Activated T-cell treated with anti-CD3 and anti-CD28 coated beads for 1 hour (primary cell): ENCODE measurements at places on chromosomes 6 and 20.

DNA sequence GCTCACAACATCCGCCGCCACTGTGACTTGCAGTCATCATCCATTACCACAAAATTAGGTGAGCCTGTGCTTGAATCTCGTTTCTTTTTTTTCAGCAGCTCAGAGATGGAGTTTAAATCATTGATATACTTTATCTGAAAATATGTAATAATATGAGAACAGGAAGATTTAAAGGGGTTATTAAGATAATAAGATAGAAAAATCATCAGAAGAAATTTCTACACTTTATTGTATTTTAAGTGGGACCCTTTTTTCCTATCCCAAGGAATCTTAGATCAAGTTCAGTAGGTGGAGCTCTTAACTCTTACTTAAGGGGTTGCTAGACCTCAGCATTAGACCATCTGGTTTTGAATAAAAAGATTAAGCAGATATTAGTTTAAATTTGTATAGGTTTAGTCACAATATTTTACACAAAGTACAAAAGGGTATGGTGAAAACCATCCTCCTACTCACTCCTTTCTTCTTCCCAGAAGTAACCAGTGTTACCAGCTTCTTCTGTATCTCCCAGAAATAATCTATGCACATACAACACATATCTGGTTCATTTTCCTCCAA lies 9.4 kb upstream of the NCOA7 start:
- DNase-seq = peak; percentile 40

GRCh38 chr6:148240461-148240840 lies 102.2 kb upstream of the SASH1 start:
- DNase-seq = no peak

GRCh38 chr6:113564371-113565171 lies 292.6 kb upstream of the MARCKS start:
- DNase-seq = no peak

- DNase-seq = no peak
Observed at GRCh38 chr20:46558511-46558959, 8.1 kb upstream of the OCSTAMP start.

DNA sequence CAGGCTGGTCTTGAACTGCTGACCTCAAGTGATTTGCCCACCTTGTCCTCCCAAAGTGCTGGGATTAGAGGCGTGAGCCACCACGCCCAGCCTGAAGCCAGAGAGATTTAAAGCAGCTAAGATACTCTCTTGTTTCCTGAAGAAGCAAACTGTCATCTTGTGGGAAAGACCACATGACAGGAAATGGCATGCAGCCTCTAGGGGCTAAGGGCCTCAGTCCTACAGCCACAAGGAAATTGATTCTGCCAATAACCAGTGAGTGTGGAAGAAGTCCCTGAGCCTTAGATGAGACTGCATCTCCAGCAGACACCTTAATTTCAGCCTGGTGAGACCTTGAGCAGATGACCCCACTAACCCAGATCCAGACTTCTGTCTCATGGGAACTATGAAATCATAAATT lies 40.9 kb downstream of the KIZ start:
- no peak for DNase-seq

DNA sequence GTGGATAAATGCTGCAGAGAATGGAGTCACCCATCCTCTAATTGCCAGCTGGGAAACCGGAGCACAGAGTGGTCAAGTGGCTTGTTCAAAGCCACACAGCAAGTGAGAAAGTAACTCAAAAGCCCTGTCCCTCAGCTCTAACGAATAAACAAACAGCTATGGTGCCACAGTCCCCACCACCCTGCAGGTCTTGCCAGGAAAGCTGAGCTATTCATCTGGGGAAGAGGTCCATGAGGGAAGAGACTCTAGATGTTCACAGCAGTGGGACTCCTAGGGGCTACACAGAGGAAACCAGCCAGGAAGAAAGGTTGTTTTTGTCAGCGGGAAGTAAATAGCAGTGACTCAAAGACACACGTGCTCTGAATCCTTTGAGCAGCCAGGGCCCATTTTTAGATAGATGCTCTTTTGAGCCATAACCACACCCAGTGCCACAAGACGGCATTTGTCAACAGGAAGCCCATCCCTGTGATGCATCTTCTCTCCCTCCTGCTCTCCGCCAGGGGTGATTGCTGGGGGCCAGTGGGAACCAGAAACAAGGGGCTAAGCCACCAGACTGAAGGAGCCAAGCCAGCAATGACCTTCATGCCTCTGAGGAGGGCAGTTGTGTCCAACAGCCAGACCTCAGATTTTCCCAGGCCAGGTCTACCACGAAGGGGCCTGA lies 32.4 kb upstream of the TCP11 start:
- DNase-seq = no peak

- no peak for DNase-seq
Observed at GRCh38 chr6:159493231-159493897, 199.7 kb downstream of the SOD2 start.

DNA sequence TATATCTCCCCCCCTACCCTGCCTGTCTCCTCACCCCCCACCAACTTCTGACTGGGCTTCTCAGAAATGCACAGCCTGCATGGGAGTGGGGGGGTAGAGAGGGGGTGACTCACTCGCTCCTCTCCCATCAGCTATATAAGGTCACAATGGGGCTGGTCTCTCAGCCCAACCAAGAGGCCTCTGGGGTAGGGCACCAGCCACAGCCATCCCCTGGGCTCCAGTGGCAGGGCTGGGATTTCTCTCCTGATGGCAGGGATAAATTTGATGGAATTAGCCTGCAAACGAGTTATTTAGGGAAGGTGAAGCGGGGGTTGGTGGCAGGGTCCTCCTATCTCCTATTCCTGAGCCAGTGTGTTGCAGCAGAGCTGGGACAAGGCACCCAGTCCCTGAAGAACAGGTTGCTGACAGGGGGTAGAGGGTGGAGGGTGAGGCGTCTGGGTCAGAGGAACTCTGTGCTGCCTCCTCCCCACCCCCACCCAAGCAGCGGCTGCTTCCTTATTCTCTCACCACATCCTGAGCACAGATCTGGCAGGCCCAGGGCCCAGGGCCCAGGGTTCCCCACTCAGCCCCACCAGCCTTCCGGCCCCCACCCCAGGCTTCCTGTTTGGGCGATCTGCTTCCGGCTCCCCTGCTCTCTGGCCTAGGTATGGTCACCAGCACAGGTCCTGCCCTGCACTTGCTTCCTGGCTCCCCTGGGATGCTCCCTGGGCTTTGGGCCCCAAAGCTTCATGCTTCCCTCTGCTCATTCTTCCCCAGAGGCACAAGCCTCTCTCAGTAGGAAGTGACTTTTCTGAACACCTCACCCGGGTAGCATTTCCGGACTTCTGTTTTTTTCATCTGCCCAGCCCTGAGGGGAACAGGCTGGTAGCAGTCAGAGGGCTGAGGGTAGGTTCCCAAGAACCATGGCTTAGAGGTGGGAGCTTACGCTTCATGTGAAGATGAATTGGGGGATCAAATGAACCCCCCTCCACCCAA lies 4.0 kb downstream of the PPP1R18 start:
- peak; percentile 77 for DNase-seq

GRCh38 chr20:44071526-44072111 lies 115.4 kb downstream of the JPH2 start:
- no peak for DNase-seq

- DNase-seq = no peak
Observed at GRCh38 chr6:154329350-154330170, 27.0 kb downstream of the IPCEF1 start.

DNA sequence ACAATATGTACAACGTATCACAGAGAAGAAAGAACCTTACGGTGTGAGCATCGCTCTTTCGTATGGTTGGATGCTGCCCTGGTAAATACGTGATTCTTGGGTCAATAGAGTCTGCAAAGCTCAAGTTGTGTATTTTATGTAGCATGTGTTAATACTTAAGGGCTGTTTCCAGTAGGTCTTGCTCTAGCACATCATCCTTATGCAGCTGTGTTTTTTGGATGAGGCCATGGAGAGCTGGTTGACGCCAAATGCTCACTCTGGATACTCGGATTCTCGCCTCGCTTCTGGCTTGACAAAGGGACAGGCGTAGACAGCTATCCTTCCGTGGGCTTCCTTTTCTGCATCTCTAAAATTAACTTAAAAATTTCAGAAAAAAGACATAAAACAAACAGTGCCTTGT lies 38.9 kb downstream of the SNRNP48 start:
- DNase-seq = no peak

DNA sequence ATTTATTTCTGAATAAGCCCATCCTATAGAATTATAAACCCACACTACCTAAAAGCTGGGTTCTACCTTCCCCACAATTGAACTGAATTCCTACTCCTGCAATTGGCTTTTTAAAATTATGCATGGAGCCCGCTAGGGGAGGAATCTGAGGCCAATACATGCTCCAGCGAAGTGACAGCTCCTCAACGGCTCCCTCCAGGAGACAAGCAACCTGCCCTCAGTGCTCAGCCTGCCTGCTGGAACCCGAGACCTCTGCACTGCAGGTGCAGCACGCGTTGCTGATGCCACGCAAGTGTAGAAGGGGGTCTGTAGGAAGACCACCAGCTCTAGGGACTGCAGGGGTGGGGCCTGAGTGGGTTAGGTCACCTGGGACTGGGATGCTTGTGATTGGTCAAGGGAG lies 170.2 kb upstream of the CDYL start:
- DNase-seq = no peak

DNA sequence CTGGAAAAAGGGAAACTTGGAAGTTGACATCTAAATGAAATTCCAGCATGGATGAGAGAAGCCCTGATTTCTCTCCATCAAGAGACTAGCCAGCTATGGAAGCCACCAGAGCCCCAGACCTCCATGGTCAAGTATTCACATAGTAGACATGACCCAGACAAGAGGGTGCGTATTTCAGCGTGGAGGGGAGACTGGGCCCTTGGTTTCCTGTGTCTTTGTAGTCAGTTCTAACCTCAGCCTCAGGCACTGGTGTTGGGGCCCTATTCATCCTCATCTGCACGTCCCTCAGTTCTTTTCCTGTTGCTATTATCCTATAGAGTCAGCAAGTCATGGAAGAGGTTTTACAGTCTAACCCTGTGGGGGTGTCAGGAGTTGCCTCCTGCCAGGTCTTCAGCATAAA lies 12.5 kb downstream of the GNL1 start:
- DNase-seq = peak; percentile 11

DNA sequence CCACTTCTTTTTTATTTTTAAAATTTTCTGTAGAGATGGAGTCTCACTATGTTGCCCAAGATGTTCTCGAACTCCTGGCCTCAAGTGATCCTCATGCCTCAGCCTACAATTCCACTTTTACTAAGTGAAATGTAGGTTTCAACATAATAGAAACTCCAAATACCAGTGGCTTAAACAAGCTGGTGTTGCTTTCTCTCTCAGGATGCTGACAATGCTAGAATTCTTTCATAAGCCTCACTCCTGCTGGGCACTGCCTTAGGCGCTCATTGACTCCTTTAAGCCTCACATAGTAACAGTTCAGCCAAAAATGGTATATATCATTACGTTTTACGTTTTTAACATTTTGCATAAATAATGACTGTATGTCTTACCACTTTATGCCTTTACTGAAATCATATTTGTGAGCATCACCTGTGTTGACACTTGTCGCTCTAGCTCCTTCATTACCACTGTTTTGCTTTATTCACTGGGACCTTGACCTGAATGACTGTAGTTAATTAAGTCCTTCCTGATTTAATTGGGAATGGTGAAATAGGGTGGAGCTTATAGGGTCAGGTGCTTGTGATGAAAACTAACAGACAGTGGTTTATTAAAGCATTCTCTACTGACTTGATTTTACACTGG lies 3.9 kb upstream of the CST9 start:
- DNase-seq = no peak

DNA sequence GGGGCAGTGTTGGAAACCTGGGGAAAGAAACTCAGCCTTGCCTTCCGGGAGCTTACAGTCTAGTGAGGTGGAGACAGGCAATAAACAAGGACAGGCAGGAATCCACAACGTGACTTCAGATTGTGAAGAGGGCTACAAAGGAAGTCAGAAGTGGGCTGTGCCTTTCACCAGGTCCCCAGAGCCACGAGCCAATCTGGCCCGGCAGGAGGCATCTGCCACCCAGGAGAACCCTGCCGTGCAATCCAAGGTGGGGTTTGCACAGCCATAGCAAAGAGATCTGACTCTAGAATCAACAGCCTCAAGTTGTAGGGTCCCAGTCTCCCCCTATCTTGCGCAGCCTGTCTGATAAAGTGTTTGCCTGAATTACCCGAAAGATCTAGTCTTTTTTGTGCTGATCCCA lies 5.5 kb downstream of the SLC32A1 start:
- DNase-seq = no peak

DNA sequence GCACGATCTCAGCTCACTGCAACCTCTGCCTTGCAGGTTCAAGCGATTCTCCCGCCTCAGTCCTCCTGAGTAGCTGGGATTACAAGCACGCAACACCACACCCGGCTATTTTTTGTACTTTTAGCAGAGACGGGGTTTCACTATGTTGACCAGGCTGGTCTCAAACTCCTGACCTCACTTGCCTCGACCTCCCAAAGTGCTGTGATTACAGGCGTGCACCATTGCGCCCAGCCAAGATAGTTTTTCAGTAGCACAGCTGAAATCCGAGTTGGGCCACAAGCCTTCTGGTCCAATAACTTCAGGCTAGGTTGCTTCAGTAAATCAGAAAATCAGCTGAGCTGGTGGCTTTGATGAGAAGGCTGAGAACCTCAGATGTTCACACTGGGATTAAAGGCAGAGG lies 65.7 kb downstream of the TRAM2 start:
- DNase-seq = no peak

GRCh38 chr6:169997930-169998218 lies 246.5 kb downstream of the ERMARD start:
- DNase-seq = no peak

GRCh38 chr6:73520688-73521350 lies at the start of gene EEF1A1:
TSS of gene EEF1A1 (minus strand) at chr6:73521032. CDS start at chr6:73520026, 1,006 bp downstream.
- peak; percentile 98 for DNase-seq

GRCh38 chr6:156087487-156087886 lies 631.8 kb upstream of the NOX3 start:
- no peak for DNase-seq

- no peak for DNase-seq
Observed at GRCh38 chr6:128516514-128516898, 3.9 kb downstream of the PTPRK start.

DNA sequence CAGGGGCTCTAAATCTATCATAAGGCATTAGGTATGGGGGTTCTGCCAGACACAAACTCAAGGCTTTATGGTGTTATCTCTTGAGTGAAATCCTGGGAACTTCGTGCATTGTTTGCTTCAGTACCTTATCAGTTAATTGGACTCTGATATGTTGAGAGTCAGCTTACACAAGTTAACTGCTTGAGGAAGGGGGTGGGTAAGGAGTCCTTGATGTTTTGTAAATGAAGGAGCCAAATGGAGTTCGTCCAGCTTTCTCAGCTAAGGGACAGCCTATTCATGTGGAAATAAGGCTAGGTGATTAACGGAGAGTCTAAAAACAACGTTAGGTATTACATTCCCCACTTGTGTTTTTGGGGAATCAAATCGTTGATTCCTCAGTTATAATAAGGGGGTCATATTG lies 157.4 kb downstream of the TRIM27 start:
- no peak for DNase-seq

- no peak for DNase-seq
Observed at GRCh38 chr20:5481872-5482271, 165.1 kb upstream of the PROKR2 start.

GRCh38 chr6:45423111-45423823 lies 45.5 kb upstream of the SUPT3H start:
- no peak for DNase-seq
